Activated B cell treated with CpG ODN at 0.5 μM for 24 hours (primary cell): ENCODE measurements at places on chromosomes 2 and 18. TPM values are rescaled to one million over a fixed set of nuclear protein-coding genes. Genes with fewer than 3 reads are reported as not detected.
A peak's percentile ranks its signal among the peaks of the same experiment; 100 is the strongest.

The KCNG2 gene
- not detected in 2 replicates for total RNA-seq

The TSN gene
- 60.8 and 61.3 TPM in 2 replicates for total RNA-seq

DNA sequence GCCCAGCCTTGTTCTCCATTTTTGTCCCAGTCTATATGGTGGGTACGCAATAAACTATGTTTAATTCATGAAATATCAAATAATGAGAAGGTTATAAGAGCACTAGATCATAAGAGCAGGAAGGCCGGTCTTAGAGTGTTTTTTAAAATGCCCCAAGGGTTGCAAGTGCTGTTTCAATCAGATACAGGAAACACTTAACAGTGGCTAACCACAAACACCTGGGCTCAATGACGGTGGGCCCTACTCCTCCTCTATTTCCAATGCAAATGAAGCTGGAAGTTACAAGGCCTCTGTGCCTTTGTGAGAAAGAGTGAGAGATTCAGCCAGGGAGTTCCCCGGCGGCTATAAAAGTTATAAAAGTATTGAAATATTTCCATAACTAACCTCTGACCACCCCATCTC is 18.9 kb upstream of the WDR33 start:
- peak; percentile 57 for DNase-seq

GRCh38 chr2:231935207-231935524 is 9.0 kb upstream of the NPPC start:
- DNase-seq = no peak

GRCh38 chr2:188032306-188032705 is 259.4 kb upstream of the GULP1 start:
- DNase-seq = no peak
